ENCODE measurements at places on chromosomes 3 and 15.

GRCh38 chr3:160665784-160666526 lies 11.0 kb upstream of the ARL14 start:
- no peak for DNase-seq

- no peak for DNase-seq
These were observed 9.1 kb downstream of the MCTP2 start for GRCh38 chr15:94240480-94240879.

- no peak for DNase-seq
These were observed 170.5 kb downstream of the SLCO3A1 start for GRCh38 chr15:92023965-92024364.

DNA sequence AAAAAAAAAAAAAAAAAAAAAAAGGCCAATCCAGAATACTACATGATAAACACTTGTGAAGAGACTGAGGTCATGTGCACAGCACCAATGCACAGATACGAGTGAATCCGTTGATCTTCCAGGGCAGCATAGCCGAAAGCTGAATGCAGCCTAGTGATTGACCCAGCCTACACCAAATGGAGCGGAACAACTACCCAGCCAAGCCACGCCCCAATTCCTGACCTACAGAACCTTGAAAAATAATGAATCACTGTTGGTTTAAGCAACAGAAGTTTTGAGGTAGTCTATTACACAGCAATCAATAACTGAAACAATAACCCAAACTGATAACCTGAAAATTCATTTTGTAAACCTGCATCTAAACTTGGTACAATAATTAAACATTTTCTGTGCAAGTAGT lies 361.0 kb downstream of the FHIT start:
- DNase-seq: no peak

DNA sequence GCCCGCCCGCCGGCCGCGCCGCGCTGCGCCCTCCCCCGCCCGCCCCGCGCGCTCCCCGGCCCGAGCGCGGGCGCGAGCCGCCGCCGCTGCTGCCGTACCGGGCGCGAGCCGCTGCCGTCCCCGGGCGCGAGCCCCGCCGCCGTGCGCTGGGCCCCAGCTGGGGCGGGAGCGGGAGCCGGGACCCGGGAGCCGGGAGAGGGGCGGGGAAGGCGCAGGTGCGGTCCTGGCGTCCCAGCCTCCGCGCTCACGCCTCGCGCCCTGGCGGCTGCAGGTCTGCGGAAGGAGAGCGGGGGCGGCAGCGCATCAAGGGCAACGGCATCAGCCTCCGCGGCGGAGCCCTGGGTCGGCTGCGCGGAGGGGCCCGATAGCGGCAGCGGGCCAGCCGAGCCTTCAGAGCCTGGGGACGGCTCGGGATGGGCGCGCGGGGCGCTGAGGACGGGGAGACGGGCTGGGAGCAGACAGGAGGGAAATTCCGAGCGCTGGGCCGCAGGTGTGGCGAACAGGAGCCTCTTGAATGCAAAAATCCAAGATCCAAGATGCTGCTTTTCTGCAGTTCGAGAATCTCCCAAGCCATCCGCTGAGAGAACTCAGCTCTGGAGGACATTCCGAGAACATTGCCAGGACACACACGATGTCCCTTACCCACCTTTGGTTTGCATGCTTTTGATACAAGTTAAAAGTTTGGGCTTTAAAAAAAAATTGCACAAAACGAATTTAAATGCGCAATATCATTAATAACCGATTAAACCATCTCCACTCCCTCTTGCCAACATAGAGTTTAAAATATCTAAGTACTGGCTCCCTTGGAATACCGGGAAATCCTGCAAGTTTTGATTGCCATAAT lies 251.1 kb downstream of the TJP1 start:
- DNase-seq: no peak

DNA sequence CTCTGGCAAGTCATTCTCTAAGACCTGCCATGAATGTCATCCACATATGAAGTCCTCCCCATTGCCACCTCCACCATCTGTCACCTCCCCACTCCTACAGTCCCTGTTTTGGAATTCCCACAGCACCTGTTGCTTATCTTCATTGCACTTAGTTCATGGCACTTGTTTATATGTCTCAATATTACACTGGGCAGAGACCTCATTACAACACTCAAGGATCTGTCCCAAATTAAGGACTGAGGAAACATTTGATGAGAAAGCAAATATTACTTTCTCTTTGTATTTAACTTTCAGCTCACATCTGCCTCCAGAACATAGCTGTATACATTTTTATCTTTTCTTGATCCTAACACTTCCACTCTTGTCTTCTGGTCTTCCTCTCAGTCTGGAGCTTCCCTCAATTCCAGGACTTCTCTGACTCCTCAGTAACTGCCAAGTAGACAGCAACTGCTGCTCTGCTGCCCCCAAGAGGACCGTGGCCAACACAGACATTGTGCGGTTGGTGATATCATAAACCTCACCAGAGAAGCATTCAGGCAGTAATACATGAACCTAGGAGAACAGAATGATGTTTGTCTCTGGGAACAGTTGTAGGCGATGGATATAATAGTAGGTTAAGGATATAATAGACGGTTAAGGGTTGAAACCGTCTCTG lies 45.0 kb upstream of the FGF12 start:
- DNase-seq: no peak

DNA sequence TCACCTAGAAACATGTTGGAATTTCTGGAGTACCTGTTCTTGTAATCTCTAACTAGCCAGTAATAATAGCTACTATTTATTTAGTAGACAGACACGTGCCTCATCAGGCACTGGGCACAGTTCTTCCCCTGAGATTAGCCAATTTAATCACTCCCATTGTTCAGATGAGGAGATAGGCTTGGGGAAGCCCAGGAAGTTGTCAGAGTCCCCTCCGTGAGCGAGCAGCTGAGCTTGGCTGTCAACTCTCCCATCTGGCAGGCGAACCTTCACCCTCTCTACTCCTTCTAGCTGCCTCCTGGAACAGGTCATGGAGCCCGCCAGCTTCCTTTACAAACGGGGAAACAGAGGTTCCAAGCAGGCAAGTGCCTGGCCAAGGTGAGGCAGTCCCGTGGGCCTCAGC lies 31.1 kb upstream of the FGD5 start:
- DNase-seq: no peak

- no peak for DNase-seq
These were observed 769.0 kb upstream of the NR2F2 start for GRCh38 chr15:95561463-95561862.

DNA sequence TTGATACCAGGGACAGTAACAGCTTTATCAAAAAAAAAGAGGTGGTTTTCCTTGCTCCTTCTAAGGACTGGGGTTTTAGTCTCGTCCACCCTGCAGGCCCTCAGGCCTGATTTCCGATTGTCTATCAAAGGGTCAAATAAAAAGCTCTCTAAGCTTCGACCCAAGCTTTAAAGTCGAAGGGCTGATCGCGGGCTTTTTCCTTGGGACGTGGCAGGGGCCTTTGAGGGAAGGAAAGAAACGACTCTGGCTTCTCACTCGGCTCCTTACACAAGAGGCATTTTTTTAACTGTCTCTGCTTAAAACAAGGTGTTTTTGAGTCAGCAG lies 354 bp upstream of the KLHL24 start:
- DNase-seq: no peak

DNA sequence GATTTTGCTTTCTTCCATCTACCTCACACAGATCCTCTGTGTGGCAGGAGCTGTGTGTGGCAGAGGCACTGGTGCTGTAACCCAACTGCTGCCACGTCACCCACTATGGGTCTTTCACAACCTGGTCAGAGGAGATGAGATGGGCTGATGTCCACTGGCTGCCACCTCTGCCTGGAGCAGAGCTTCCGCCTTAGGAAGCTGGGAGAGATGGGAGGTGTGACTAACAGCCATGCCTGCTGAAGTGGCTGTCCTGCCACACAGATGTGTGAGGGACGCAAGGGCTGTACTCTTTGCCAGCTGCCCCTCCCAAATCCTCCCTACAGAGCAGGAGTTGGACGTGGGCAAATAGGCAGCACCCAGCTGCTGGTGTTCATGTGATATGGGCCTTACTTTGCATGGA lies 329.5 kb downstream of the GABRB3 start:
- no peak for DNase-seq

DNA sequence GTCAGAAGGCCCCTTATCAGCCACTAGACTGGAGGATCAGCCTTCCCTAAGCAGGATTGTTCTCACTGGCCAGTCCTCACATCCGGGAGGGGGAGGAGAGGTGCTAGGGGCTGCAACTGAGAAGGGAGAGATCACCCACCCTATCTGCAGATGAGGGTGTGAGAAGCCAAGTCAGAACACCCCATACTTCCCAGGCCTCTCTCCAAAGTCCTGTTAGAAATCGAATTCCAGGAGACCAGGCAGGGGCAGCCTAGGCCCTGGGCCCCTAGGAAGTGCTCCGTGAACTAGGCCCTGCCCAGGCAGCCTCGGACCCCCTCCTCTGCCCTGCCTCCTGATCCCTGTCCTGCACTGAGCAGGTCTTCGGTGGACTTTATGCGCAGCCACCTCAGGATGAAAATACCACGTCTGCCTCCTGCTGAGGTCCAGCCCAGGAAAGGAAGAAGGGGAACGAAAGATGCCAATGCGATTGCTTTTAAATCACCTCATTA lies 933 bp downstream of the DZIP1L start:
- DNase-seq: no peak

DNA sequence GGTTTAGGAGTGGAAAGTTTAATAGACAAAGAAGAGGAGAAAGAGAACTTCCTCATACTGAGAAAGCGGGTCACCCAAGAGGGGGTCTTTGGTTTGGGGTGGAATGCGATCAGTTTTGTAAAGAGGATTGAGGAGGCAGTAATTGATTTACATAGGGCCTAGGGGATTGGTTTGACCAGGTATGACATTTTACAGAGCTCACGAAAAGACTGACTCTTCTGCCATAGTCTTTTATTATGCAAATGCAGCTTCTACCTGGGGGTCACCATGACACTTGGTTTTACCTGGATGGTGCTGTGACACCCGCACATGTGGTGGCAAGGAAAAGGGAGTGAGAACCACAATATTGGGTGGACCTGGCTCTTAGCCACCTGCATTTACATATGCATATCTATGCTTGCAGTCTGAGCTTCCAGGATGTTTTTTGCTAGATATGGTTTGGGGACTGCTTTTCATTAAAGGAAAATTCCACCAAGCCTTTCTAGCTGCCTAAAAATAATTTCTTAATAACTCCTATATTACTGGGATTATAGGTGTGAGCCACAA lies 6.9 kb upstream of the NME9 start:
- DNase-seq: no peak

DNA sequence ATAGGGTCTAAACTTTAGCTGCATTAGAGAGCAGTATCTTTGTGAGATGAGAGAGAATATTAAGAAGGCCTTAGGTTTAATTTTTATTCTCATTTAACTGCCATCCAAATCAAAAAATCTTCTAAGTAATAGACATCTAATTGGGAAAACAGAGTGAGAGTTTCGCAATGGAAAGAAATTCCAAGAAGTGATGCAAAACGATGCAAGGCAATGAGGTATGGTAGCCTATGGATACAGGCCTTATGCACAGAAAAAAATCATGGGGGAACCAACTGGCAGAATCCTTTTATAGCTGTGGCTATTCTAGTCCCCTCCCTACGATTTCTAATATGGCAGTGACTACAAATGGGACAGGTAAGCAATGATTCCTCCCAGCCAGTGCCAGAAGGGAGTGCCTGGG lies 225.9 kb downstream of the GREM1 start:
- DNase-seq: no peak

DNA sequence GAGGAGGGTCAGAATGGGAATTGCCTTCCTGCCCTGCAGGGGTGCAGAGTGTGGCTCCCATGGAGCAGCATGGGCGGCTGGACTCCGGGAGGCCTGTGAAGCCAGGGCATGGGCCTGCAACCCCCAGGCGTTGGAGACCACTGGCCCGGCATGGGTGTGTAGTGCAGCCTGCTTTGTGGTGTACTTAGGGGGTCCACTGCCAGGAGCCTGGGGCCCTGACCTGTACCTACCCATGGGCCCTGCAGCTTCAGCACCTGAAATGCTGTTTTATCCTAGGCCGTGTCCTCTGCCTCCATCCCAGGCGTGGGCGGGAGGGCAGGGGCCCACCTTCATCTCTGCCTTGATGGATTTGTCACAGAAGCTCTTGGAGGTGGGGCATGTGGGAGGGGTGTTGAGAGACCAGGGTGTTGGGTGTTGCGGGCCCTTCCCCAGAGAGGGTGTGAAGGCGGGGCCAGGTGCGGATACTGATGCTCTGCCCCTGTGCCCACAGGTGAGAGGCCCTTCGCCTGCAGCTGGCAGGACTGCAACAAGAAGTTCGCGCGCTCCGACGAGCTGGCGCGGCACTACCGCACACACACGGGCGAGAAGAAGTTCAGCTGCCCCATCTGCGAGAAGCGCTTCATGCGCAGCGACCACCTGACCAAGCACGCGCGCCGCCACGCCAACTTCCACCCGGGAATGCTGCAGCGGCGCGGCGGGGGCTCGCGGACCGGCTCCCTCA lies 45.0 kb downstream of the KLF13 start:
- no peak for DNase-seq
